ENCODE measurements at places on chromosomes 2 and 18.

- DNase-seq = no peak
These were observed 8.8 kb downstream of the RDH14 start for GRCh38 chr2:18551623-18552022.

- DNase-seq = no peak
These were observed 113.6 kb downstream of the RNF144A start for GRCh38 chr2:7030810-7031209.

- DNase-seq = no peak
These were observed 21.6 kb downstream of the TIA1 start for GRCh38 chr2:70226781-70227180.

DNA sequence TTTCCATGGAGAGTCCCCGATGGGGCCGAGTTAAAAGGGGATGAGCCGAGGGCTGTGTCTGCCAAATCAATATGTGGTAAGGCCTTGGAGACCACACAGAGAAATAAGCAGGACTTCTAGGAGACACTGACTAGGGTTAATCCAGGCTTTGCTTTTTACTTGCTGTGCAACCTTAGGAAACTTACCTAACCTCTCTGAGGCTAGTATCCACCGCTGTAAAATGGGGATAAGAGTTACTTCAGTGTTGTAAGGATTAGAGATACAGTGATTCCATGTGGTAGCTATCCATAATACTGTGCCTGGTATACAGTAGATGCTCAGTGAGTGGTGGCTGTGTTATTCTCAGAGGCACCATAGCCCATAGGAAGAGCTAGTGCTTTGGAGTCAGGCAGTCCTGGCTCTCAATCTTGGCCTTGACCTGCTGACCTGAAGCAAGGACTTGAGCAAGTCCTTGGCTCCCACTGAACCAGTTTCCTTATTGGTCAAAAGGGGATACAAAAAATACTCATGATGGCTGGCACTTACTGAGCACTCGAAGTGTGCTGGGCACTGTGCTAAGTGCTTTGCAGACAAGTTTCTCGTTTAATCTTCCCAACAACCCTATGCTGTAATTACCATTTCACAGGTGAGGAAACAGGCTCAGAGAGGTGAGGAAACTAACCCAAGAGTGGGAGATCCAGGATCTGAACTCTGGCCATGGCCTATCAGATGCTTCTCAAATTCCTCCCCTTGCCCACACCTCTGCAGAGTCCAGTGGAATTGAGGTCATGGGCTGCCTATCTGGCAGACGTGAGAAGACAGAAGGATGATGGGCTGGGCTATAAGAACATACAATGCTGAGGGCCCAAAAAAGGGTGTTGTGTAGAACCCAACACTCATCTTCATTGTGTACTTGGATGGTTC lies 12.0 kb upstream of the DES start:
- no peak for DNase-seq

DNA sequence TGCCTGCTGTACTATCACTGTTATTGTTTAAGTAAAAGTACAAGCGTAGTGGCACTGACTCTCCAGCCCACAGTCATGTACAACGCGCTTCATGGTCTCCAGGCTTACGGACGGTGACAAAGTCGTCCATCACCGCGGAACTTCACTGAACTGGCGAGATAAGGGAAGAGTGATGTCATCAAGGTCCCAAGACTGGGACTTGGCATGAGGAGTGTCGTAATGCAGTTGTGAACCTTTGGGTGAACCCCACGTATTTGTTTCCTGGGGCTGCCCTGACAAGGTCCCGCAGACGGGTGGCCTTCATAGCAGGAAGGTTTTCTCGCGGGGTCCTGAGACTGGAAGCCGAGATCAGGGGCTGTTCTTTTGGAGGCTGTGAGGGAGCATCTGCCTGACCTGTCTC lies 17.3 kb downstream of the NFATC1 start:
- DNase-seq = no peak

DNA sequence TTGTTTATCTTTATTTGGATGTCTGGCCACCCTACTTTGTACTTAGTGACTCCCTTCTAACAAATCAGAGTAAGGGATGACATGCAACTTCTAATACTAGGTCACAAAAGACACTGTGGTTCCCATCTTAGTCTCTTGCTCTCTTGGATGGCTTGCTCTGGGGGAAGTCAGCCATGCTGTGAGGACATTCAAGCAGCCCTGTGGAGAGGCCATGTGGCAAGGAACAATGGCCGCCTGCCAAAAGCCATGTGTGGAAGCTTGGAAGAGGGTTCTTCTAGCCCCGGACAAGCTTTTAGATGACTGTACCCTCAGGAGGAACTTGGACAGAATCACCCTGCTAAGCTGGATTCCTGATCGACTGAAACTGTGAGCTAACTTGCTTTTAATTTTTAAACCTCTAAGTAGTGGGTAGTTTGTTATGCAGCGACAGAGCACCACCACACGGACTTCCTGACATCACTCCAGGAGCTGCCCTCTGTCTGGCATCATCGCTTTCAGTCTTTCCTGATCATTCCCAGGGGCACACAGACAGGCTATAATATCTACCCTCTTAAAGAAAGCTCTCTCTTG lies 116.8 kb upstream of the ODC1 start:
- DNase-seq = no peak

DNA sequence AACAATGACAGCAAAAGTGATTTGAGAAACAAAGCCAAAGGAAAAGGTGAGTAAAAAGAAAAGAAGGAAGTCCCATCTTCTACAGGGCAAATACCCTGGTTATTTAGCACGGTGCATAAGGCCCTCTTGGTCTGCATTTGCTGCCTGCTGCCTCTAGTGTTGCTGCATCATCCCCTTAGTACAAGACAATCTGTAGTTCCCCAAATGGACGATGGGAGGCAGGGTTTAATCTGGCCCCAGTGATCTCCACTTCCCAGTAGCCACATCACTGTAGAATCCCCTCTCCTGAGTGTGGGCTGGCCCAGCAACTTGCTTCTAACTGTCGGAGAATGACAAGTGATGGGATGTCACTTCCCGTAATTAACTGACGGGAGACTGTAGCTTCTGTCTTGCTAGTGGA lies 85.1 kb downstream of the CTAGE1 start:
- no peak for DNase-seq

DNA sequence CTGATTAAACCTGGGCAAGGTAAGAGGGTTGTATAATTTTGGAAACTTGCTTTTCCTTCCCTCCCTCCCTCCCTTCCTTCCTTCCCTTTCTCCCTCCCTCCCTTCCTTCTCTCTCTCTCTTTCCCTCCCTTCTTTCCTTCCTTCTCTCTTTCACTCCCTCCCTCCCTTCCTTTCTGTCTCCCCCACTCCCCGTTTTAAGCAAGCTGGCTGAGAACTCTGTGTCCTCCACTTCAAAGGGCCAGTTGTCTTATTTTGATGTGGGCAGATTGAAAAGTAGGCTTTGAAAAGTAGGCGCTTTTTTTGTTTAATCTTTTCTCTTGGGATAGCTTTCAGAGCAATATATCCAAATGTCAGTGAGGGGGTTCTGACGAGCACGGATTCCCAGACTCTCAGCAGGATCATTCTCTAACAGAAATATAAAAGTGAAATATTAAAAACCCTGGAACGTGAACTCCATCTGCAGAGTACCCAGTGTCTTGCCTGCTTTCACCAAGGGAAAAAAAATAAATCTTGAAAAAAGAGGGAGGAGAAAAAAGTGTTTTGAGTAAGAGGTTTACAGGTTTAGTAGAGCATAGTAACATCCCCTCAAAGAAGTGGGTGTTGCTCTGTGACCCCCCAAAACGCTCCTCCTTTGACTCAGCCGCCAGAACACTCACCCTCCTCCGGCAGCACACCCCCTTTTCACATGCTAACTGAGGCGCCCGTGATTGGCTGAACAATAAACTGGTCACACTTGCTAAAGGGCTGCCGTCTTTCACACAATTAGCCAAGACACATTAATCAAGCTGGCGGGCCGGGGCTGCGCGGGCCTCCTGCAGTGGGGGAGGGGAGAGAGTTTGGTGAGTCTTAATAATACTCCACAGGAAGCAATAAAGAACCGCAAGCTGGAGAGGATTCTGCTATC lies 52.2 kb downstream of the CDK15 start:
- peak; percentile 75 for DNase-seq

DNA sequence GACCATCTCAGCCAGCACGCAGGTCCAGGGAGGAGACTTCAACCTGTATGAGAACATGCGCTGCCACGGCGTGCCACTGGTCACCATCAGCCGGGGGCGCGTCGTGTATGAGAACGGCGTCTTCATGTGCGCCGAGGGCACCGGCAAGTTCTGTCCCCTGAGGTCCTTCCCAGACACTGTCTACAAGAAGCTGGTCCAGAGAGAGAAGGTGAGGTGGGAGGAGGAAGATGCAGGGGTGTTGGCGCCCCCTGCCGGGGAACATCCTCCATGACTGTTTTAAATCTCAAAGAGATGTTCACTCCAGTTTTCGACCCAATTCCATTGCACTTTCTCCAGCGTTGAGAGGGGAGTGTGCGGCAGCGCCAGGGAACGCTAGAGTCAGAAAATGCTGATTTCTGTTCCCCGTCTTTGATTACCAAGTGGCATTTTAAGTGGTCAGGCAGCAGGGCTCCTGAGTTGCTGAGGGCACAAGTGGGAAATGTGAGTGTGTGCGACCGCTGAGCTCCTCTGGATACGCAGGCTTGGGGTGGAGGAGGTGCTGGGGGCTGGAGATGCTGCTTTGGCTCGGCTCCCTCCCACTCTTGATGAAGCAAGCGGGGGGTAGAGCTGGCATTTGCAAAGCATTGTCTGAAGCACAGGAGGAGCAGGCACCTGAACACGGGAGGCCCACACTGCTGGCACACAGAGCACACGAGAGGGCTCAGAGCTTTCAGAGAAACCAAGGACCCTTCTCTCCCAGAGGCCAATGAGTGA lies 27.7 kb upstream of the MAPRE3 start:
- peak; percentile 55 for DNase-seq

DNA sequence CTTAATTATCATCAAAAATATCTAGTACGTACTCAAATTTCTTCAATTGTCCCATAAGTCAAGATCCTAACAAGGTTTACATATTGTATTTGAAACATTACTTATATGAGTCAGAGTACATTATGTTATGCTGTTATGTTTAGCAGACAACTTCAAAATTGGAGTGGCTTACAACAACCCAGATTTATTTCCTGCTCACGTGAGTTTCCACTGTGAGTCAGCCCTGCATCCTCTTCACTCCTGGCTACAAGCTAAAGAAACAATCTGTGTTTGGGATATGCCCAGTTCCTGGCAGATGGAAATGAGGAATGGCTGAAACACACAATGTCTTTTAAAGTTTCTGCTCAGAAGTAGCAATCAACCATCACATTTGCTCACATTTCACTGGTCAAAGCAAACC lies 31.5 kb upstream of the TANC1 start:
- DNase-seq = peak; percentile 88

- peak; percentile 50 for DNase-seq
These were observed 69.6 kb downstream of the ACVR1 start for GRCh38 chr2:157806426-157807077.

DNA sequence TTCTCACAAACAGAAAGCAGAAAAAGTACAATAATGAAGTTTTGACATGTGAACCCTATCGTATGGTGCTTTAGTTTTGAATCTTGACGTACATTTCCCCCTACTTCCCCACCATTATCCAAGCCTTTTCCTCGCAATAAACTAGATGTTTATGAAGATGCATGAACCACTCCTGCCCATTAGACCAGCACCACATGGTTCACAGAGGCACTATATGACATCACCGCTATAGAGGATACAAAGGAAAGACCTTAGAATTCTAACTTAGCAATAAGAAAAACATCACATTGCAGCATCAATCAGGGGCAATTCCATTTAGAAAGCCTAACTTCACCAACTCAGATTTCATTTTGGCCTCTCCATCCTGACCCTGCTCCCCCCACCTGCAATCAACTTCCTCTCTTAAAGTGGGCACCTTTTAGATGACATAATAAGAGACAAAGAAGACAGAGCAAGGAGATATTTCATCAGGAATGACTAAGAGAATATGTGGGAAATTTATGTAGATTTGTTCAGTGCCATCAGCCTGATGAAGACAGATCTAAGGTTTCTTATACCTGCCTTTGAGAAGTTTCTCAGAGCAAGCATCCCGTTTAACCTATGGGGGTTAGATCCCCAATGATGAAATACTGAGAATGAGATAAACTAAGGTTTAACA lies 124.9 kb downstream of the PIGN start:
- DNase-seq = no peak

- DNase-seq = no peak
These were observed 347.1 kb upstream of the FSIP2 start for GRCh38 chr2:185391543-185391942.

DNA sequence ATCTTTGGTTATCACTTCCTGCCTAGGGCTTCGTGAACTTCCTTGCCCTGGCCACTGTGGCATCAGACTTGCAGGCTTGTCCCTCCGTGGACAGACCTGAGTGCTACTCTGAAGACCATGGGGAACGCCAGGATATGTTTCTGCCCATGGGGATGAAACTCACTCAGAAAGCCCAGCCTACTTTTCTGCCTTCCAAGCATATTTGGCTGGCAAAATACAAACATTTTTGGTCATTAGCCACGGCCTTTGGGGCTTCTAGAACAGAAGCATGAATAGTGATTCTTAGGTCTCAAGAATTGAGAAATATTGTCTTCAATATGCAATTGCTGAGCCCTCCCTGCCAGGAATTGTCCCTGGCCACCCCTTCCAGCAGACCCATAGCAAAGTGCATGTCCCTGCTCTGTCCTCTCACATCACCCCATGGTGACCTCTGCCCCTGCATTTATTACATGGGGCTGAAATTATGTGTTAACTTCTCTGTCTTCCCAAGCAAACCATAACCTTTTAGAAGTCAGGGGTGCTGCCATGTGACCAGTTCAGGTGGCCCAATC lies 152.4 kb downstream of the OSR1 start:
- no peak for DNase-seq

GRCh38 chr2:138950486-138950885 lies 170.3 kb upstream of the NXPH2 start:
- no peak for DNase-seq

DNA sequence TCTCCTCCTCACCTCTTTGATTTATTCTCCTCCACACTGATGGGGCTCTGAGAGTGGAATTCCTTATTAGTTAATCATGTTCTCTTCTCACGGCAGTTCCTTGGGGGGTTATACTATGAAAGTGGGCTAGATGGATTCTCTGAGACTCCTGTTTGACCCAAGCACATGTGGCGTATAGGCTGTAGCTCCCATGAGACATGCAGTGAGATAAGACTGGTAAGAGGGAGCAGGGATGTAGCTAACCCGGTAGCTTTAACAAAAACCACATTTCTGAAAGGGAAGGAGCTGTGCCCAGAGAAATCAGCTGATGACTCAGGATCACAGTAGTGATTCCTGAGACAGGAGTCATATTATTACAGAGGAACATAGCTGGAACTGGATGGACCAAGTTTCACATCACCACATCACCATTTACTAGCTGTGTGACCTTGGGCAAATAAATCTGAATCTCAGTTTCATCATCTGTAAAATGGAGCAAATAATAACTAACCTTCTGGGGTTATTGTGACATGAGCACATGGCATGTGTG lies 82.9 kb downstream of the CRIM1 start:
- DNase-seq = peak; percentile 96

Measured in fibroblast of lung (primary cell).